Caki2 (cell line): ENCODE measurements at places on chromosomes 12 and 14. TPM values are rescaled to one million over a fixed set of nuclear protein-coding genes. Genes with fewer than 3 reads are reported as not detected.

MYH7 gene
- not detected in 2 replicates for total RNA-seq

DNA sequence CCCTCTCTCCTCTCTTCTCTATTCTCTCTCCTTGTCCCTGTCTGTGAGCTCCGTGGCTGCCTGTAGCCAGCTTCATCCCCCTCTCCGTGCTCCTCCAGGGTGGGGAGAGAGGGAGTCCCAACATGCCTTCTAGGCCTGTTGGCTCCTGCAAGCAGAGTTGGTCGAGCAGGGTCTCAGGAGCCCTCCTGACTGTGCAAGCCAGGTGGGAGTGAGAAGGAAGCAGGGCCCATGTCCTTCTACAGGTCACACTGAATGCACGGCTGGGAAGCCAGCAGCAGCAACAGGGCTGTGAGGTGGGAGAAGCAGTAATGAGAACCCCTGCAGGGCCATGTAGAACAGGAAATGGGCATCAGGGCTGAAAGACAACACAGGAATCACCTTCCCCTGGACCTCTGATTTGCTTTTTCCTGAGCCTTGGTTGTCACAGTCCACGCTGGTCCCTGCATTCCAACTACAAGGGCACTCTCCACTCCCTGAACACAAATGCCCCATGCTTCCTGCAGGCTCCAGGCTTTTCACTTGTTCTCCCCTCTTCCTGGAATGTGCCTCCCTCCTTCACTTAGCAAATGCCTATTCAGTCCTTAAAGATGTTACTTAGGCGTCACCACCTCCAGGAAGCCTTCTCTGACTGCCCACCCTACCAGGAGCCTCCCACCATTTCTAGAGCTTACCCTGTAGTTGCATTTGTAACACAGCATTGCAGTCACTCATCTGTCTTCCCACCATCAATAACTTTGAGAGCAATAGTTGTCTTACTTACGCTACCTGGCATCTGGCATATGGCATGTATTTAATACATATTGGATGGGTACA lies 51.2 kb downstream of the TSPAN11 start:
- DNase-seq, result no peak

DNA sequence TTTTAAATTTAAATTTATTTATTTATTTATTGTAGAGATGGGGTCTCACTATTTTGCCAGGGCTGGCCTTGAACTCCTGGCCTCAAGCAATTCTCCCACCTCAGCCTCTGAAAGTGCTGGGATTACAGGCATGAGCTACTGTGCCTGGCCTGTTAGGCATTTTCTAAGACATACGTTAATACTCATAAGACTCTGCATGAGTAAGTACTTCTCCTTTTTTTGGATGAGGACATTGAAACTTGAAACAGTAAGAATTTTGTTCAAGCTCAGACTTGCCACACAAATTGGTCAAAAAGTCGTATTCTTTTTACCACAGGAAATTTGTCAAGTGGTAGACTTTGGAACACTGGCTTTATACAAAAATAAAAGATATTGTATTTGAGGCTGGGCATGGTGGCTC lies 187.4 kb upstream of the RASSF8 start:
- DNase-seq, result no peak

GRCh38 chr14:100988956-100989355 lies 85.4 kb upstream of the RTL1 start:
- no peak for DNase-seq

DNA sequence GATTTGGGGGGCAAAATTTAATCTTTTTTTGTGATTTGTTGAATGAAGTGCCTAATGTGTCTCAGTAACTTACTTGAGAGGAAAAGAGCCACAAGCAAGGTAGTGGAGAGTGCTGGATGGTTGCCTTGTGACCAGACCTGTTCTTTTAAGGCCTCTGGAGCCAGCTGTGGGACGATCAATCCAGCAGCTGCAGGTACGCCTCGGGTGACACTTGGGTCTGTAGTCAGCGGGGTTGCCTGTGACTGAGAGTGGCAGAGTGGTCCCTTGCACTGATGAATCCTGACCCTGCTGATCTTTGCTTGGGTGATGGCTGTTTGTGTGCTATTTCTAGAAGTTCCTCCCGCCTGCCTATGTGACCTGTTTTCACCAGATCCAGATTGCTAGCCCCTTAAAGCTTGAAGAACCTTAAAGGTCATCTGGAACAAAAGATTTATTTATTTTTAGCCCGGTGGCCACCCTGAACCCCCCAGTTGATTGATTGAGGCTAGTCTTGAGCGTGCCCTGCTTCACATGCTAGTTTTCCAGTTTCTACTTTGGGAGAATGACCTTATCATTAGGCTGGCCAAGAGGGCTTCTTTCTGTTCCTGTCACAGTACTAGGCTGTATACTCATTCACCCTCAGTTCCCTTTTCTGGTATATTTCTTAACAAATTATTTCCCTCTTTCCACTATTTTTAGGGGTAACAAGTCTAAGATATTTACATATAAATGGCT lies 23.2 kb downstream of the PRKCH start:
- no peak for DNase-seq
